Dermis microvascular lymphatic vessel endothelial cell (primary cell): ENCODE measurements at places on chromosomes 13 and 19. TPM values are rescaled to one million over a fixed set of nuclear protein-coding genes. Genes with fewer than 3 reads are reported as not detected.

DNA sequence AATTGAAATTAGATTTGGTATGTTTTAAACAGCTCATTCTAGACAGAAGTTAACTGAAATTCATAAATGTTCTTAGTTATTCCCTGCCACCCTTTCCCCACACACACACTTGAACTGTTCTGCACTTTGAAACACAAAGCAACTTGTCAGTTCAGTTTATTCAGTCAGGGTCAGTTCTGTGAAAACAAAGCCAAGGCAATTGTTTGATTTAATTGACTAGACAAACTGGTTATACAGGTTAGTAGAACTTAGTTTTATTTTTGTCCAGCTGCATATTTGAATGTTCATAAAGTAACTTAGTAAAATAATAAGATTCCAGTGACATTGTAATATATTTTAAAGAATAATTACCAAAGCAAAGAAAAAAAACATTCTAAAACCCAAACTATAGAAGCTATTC, 98.3 kb upstream of the KLF5 start:
- DNase-seq, result no peak

DNA sequence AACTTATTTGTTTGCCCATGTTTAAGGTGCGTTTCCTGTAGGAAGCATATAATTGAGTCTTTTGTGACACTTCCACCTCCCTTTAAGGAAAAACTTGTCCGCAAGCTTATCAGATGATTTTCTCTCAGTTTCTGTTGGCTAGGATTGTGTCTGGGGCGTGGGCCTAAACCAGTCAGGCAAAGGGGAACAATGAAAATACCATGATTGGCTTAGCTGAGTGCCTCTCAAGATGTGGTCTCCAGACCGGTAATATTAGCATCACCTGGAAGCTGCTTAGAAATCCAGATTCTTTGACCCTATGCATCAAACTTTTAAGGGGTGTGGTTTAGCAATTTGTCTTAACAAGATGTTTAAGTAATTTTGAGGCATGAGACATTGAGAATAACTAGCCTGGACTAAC, 20.0 kb downstream of the SLAIN1 start:
- no peak for DNase-seq

DNA sequence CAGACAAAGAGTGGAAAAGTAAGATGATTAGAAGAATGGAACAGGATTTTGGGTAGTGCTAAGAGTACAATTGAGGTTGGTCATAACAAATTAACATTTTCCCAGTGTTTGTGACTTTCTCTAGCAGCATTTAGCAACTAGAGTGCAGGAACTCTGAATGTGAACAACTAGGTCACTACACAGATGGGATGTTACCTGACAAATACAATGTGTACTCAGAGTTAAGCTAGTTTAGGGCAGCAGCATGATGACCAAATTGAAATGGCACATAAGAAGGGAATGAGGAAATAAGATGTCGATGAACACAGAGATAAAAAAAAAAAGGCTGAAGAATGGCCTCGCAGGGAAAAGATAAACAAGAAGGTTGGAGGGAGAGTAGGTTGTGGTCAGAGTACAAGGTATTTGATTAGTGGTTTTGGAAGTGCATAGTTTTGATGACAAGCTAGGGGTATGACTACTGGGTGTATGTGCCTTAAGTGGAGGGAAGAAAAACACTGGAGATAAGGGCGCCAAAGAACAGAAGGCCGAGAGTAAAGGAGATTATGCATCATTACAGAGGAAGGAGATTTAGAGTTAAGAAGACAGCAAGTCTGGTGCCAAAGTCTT, 381.1 kb downstream of the FGF14 start:
- DNase-seq, result no peak

DNA sequence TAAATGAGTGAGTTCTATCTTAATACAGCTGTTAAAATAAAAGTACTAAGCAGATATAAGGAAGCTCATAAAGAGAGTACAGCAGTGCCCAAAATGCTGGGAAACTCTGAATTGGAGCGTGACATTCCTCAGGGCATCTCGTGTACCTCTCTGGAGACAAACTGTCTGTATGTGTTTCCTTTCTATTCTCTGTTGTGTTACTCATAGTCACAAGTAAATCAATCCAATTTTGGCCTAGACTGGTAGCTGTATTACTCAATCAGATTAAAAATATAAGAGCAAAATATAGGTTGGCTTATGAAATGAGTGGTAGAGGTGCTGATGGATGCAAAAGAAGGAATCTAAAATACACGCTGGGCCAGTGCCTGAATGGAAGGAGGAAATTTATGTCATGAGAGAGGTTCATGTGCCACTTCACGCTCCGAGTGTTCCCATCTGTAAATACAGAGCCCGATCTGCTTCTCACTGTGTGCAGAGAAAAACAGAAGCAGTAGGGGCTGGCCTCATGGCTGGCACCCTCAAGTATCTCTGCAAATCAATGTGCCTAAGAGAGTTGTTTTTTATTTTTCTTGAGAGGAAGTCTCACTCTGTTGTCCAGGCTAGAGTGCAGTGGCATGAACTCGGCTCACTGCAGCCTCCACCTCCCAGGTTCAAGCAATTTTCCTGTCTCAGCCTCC, 58.7 kb upstream of the RGCC start:
- DNase-seq, result peak; percentile 5

GRCh38 chr13:110331362-110331761, 24.3 kb downstream of the COL4A2 start:
- no peak for DNase-seq

GRCh38 chr19:2084993-2085720, 11.0 kb downstream of the MOB3A start:
- DNase-seq, result peak; percentile 69

DNA sequence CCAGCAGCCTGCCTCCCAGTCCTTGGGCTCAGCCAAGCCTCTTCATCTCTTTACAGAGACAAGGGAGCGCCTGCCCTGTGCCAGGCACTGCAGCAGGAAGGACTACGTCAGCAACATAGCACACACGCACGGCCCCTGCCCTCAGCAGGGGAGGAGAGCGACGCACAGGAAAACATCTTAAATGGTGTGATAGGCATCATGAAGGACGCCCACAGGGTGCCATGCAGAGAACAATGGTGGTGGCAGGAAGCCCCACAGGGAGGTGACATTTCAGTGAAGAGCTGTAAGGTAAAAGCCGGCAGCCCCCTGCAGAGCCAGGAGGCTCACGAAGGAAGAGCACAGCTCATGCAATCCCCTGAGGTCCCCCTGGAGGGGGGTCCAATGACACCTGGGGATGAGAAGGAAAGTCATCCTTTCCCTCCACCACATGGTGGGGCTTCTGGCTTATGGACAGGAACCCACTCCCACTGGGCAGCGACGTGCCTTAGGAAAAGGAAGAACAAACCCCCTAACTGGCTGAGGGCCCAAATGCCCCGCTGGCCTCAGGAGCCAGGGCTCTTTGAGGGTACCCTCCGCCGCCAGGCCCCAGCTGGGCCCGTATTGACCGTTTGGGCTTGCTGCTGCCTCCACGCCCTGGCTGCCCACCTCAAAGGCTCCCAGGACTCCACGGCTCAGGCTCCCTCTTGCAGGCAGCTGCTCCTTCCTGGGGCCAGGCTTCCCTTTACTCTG, 37.3 kb upstream of the C13orf42 start:
- no peak for DNase-seq

The NLRP9 gene
- total RNA-seq, result not detected in 2 replicates

- DNase-seq, result peak; percentile 39
These were observed 7.0 kb downstream of the PLVAP start for GRCh38 chr19:17370026-17370587.

DNA sequence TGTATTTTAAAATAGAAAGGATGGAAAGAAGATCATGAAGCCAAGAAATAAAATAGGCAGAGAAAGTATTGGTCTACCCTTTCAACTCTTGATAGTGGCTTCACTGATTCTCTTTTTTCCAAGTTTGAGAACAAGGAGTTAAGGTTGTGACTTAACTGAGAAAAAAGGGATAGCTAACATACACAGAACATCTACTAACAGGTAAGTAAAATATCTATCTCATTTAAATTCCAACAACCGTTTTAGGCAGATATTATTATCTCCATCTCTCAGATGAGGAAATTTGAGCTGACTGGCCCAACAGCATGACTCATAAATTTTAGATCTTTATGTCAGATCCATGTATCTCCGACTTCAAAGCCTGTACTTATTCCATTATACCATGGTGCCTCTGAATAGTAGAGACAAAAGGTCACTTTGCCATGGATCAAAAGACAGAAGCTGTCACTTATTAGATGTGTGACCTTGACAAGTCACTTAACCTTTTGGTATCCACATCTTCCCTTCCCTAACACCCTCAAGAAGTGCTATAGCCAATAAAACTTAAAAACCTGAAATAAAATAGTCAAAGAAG, 152.1 kb downstream of the DACH1 start:
- no peak for DNase-seq

- DNase-seq, result peak; percentile 54
These were observed 7.5 kb downstream of the SUGP2 start for GRCh38 chr19:19025861-19026260.

GRCh38 chr13:39037410-39037879, 444 bp downstream of the PROSER1 start:
- no peak for DNase-seq

DNA sequence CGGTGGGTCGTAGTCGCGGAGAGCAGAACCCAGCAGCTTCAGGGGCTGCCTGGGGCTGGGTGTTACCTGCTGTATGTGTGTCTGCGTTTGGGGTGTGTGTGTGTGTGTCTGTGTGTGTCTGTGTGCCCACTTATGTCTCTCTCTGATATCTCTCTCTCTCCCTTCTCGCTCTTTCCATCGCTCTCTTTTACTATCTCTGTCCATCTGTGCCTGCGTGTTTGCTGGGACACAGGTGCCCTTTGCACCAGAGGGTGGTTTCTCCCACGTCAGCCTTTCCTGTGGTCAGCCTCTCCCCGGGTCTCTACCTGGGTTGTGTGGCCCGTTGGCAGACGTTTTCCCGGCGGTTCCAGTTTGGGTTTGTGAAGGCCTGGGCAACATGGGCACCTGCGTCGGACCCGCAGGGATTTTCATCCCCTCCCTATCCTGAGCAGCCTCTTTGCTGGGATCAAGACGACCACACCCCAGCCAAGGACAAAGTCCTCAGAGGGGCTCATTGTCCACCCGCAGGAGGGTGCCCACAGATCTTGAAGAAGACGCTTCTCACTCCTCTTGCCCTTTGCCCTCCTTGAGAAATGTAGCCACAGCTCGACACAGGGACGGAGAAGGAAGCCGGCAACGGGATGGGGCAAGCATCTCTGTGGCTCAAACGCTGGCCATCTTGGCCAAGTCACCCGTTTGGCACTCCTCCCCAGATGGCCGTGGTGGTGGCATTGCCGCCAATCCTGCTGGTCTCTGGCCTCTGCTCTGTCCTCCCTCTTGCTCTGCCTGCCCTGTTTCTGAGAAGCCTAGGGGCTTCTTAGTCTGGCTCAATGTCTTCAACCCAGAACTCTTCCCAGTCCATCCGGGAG, 43.3 kb downstream of the ZNF146 start:
- no peak for DNase-seq

The MCEMP1 gene
- total RNA-seq, result not detected in 2 replicates

DNA sequence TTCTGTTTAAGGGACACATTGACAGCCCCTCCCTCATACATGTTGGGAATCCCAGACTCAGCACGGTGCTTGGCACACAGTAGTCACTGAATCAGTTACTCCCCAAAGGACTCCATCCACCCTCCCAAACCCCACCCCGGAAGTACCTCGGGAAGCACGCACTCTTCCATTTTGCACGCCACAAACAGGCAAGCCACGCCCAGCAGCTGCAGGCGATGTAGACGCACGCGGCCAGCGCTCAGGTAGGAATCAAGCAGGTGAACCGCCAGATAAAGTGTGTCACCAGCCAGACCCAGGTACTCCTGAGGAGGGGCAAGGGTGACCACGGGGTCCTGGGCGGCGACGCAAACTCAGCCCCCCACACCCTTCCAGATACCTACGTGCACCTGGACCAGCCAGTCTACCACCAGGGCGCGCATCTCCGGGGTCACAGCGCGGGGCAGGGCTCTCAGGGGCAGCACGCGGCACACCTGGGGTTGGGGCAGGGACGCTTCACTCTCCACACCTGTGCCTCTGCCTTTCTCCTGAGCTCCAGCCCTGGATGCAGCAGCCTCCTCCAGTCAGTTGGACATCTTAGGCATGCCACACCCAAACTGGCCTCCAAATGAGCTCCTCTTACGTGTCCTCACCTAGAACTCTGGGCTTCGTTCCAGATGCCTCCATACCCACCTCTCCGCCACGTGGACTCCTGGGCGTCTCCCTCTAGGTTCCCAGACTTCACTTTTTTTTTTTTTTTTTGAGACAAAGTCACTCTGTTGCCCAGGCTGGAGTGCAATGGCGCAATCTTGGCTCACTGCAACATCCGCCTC, 1.9 kb downstream of the CCNP start:
- no peak for DNase-seq

- peak; percentile 56 for DNase-seq
These were observed at the start of gene ITM2B for GRCh38 chr13:48233046-48233888. ITM2B (plus strand) TSS chr13:48233206; CDS start chr13:48233361, 155 bp downstream.

DNA sequence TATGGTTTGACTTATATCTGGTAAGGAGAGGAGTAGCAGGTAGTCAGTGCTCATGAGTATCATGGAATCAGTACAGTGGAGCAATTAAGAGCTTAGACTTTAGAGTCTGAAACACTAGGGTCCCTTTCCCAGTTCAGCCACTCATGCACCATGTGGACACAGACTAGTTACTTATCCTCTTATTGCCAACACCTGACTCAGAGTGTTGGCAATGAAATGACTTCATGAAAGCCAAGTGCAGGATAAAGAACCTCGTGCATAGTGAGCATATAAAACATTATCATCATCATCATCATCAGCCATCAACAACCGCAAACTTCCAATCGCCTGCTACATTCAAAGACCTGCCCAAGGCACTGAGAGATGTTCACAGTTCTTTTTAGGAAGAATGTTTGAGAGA, 164.2 kb downstream of the FOXO1 start:
- DNase-seq, result no peak

DNA sequence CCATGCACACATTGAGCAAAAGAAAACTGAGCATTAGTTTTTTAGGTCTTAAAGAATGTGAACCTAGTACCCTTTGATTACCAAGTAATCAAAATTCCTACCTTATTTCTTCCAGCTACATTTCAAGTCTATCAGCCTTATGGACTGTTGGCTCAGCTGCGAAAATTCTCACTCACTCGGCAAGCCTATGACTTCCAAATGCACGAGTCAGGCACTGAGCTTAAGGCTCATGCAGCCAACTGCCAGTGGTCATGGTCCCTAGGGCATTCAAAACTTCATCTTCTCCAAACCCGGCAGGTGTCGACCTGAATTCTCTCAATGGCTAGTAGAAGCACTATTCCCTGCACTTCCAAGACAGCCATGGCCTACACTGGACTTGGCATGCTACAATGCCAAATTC, 41.2 kb downstream of the RUBCNL start:
- no peak for DNase-seq

The CBLC gene
- total RNA-seq, result 0.13 TPM in 1 of 2 replicates, not detected in the other

DNA sequence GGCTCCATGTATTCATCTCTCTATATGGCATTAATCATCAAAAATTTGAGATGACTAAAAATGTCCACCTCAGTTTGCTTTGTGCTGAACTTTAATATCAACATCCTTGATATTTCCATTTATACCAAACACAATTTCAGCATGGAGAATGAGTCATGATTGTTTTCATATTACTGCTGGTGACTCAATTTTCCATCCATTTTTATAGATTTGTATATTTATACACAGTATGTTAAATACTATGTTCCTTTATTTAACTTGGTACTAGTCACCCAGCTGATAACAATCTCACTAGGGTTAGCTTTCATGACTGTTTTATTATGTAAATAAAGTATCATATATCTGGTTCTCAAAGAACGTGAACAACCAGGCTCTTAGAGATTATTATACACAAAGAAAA, 1255.1 kb downstream of the SLITRK1 start:
- DNase-seq, result no peak

- DNase-seq, result peak; percentile 81
These were observed 4.1 kb upstream of the CIRBP start for GRCh38 chr19:1264801-1265614.

The DCT gene
- total RNA-seq, result not detected in 2 replicates

The ZNF541 gene
- 0.39 and 0.63 TPM in 2 replicates for total RNA-seq

GRCh38 chr13:21717817-21718216, 46.9 kb downstream of the FGF9 start:
- no peak for DNase-seq
